ENCODE measurements at places on chromosomes 5 and 9.

DNA sequence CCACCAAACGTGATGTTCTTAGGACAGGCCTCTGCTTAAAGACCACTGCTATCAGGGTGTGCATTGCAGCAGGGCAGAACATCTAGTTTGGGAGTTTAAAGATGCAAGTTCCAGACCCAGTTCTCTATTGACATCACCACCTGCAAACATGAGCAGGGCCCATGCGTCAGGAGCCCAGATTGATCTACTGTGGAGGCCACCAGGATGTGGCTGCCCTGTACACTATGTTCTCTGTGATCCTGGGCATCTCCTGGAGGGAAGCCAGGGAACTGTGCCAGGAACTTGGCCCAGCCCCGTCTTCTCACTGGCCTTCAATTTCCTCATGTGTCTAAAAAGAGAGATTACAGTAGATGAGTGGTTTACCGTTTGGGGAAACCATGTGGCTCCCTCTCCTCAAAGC is 87.1 kb downstream of the PDE6A start:
- peak; percentile 97 for DNase-seq

GRCh38 chr9:121390372-121390771 is 20.3 kb upstream of the STOM start:
- DNase-seq: no peak

- DNase-seq: peak; percentile 75
Measured at GRCh38 chr9:17531642-17532254, 47.1 kb upstream of the SH3GL2 start.

DNA sequence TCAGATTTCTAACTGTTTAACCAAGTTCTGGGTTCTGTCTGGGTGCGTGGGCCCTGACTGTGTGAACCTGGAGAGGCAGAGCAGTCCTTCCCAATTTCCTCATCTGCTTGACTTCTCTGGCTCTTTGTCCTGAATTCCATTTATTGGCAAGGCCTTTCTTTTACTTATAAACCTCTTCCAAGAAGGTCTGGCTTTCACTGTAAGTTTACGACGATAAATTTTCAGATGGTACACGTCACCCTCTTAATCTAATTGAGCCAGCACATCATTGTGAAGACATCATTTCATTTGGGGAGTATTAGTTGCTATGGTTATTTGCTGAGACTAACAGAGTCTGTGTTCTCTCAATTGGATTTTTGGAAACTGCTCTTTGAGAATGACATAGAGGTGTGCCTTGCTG is 92.4 kb downstream of the ARHGAP26 start:
- DNase-seq: no peak

GRCh38 chr9:26369093-26369492 is 523.5 kb downstream of the CAAP1 start:
- DNase-seq: no peak

GRCh38 chr9:4167728-4168127 is 132.1 kb downstream of the GLIS3 start:
- peak; percentile 50 for DNase-seq

DNA sequence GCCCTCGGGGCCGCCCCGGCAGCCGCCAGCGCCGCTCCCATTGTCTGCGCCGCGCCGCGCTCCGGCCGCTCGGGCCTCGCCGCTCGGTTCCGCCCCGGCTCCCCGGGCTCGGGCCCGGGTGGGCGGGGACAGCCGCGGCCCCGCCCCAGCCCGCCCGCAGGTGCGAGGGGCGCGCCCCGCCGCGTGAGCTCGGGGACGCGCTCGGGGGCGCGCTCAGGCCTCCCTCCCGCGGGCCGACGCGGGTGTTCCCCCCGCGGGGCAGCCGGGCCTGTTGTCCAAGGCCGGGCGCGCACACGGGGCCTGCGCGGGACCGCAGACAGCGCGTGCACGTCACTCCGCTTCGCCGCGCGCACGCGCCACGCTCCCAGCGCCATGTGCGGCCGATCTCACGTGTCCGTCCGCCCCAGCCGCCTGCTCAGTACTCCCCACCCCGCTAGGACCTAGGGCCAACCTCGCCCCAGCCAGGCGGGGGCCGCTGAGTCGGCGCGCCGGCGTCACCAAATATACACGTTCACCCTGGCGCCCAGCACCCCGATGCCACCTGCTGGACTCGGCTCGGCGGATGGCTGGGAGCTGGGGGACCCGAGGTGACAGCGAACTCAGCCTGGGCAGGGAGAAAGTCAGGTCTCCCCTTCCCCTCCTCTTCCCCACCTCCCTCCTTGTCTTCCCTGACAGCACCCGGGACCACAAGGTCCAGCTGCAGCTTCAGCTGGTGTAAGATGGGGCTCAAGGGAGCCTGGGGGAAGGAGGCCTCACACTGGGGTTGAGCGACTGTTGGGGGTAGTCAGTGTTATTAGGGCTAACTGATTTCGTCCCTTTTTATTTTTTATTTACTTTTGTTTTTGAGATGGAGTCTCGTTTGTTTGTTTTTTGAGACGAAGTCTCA is 14.3 kb downstream of the GBGT1 start:
- peak; percentile 98 for DNase-seq

- DNase-seq: no peak
Measured at GRCh38 chr5:59169768-59170150, 586.9 kb downstream of the RAB3C start.

- DNase-seq: no peak
Measured at GRCh38 chr5:7494481-7495130, 98.7 kb downstream of the ADCY2 start.

GRCh38 chr5:149367249-149367971 is 9.6 kb downstream of the PCYOX1L start:
- no peak for DNase-seq

GRCh38 chr5:154049636-154050035 is 10.9 kb downstream of the MFAP3 start:
- no peak for DNase-seq

DNA sequence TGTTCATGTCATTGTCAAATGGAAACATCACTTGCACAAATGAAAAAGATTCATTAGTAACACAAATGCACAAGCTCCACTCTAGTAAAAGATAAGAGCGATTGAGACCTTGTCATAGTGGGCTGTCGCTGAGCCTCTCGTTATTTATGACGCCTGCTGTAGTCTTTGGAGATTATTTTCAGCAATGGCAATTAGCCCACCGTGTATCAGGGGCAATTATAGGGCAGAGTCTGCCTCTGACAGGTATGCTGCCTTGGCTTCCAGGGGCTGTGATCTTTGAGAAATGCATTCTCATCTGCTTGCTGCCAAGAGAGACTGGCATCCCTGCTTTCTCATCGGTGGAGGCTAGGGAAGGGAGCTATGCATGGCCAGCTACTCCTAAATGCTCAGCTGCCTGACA is 426.8 kb upstream of the CLINT1 start:
- peak; percentile 68 for DNase-seq

- DNase-seq: no peak
Measured at GRCh38 chr5:57509501-57510260, 27.1 kb upstream of the ACTBL2 start.

- DNase-seq: no peak
Measured at GRCh38 chr5:143212261-143212660, 191.2 kb downstream of the NR3C1 start.

GRCh38 chr9:136403915-136404800 is 4.2 kb upstream of the SNAPC4 start:
- DNase-seq: no peak

DNA sequence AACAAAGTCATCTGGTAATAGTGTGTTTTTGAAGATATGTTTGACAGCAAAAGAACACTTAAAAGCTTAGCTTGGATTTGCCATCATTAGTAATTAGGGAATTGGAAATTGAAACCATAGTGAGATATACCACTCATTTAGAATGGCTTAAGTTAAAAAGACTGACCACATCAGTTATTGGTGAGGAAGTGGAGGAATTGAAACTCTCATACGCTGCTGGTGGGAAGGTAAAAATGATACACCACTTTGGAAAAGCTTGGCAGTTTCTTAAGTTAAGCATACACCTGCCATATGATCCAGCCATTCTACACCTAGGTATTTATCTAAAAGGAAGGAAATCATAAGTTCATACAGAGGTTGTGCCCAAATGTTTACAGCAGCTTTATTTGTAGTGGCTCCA is 213.2 kb downstream of the TRIO start:
- no peak for DNase-seq

DNA sequence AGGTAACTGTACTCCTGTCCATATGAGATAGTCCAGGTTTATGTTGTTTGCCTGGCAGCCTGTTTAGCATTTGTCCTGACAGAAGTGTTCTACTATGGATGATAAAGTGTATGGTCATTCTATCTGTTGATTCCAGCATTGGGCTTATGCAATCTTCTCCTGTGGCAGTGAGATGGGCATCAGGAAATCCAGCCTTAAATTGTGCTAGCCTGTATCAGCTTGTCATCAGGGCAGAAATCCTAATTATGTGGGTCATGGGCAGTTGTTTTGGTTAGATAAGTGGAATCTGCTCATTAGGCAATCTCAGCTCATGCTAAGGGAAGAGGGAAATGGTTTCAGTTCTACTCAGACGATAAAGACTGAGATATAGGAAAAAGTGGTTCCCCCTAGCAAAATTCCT is 247.4 kb upstream of the CHD1 start:
- no peak for DNase-seq

DNA sequence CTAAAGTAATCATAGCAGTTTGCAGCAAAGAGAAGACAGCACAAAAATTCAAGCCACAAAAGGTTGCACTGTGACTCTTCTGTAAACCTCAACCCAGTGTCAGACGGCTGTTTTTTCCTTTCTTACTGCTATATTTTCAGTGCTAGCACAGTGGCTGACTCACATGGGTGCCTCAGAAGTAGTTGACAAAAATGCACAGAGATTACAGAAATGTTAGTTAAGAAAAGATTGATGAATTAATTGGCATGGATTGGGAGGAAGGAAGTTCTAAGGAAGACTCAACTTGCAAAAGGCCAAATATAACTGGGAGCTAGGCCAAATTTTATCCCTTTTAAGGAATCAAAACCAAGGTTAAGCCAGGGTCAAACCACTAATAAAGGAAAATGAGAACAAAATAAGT is 43.7 kb upstream of the ITGA1 start:
- DNase-seq: no peak

DNA sequence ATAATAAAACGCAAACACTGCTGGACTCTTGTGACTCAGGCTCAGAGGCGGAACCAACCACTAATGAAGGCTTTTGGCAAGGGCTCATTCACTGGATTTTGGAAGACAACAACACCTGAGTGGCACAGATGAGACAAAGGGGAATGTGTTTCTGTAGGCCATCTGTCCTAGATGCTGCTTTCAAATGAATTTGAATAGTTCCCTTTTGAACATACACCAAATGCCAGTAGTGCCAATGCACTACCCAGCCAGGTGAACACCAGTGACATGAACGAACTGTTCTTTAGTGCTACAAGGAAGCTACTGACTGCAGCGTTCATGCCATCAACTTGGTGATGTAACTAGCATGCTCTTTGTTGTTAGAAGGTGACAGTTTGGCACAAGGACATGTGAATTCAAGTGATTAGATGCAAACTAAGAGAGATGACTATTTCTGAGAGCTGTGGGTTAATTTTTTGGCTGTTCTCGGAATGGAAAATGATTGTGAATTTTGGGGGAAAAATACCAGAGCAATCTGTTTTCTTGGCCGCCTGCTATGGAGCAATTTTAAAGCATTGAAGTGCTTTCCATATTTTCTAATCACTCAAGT is 173.7 kb downstream of the SLC24A2 start:
- DNase-seq: peak; percentile 66

- DNase-seq: no peak
Measured at GRCh38 chr9:121362813-121363621, 7.0 kb downstream of the STOM start.

GRCh38 chr9:36136272-36136893 is at the start of gene GLIPR2:
Gene GLIPR2, plus strand, starts transcription at chr9:36136733. Its CDS starts 46 bp downstream, at chr9:36136779.
- no peak for DNase-seq

- no peak for DNase-seq
Measured at GRCh38 chr9:71916834-71917534, 5.5 kb downstream of the C9orf85 start.

DNA sequence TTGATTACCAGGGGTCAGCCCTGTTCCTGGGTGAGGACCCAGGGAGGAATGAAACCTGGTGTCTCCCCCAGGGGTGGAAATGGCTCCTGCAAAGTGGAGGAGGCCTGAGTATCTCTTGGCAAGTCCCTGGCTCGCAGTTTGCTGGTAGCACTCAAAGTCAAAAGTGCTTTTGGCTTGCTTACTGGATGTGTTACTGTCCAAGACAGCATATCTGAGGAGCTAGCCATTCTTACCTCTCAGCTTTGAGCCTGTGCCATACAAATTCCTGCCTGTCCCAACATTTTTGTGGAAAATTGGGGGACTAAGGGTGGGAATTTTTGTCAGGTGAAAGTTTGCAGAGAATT is 9.9 kb downstream of the ZNF618 start:
- DNase-seq: peak; percentile 87

GRCh38 chr9:37562826-37563225 is 13.4 kb downstream of the FBXO10 start:
- DNase-seq: no peak

DNA sequence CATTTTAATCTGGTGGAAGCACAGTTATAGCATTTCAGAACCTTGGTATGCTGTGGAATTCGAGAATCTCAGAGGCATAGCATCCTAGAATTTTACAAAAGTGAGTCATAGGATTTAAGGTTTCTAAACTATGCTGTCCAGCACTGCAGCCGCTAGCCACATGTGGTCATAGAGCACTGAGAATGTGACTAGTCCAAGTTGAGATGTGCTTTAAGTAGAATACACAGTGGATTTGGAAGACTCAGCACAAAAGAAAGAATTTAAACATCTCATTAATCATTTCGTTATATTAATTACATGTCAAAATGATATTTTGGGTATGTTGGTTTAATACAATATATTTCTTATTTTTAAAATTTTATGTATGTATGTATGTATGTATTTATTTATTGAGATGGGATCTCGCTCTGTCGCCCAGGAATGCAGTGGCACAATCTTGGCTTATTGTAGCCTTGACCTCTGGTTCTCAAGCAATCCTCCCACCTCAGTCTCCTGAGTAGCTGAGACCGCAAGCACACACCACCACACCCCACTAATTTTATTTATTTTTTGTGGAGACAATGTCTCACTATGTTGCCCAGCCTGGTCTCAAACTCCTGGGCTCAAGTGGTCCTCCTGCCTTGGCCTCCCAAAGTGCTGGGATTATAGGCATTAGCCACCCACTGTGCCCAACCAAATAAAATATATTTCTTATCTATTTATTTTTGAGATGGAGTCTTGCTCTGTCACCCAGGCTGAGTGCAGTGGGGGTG is 20.4 kb upstream of the RPS14 start:
- DNase-seq: no peak

GRCh38 chr5:143793249-143793648 is 18.7 kb upstream of the HMHB1 start:
- no peak for DNase-seq

GRCh38 chr5:31855134-31856040 is 216.5 kb downstream of the PDZD2 start:
- no peak for DNase-seq

GRCh38 chr9:35954942-35955546 is 2.9 kb downstream of the OR2S2 start:
- DNase-seq: no peak

GRCh38 chr5:159543326-159543725 is 213.0 kb upstream of the IL12B start:
- no peak for DNase-seq

DNA sequence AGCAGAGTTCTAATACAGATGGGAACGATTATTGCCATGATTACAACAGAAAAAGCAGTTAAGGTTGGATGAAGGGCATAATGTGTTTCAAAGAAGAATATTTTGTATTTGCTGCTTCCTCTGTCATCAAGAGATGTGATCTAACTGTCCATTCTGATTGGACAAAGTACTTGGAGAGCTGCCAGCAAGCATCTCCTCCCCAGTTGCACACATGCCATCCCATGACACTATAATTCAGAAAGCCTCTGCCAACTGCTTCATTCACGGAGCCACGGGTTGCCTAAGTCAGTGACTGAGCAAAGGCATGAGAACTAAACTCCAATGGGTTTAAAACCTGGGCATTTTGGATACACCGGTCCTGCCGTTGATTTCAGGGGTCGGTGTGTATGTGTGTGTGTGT is 253.8 kb downstream of the CRB2 start:
- DNase-seq: peak; percentile 78

GRCh38 chr9:91837981-91838731 is 111.9 kb downstream of the ROR2 start:
- no peak for DNase-seq
